Right lung (tissue), 10 donors: ENCODE measurements at places on chromosomes 3 and 15. TPM values are rescaled to one million over a fixed set of nuclear protein-coding genes. Genes with fewer than 3 reads are reported as not detected.

ESYT3 gene
- polyA plus RNA-seq: 36.3 TPM

PEX5L gene
- 0.43 TPM for polyA plus RNA-seq

LRRN1 gene
- polyA plus RNA-seq: 23.1 TPM

GOLGA8G gene
- polyA plus RNA-seq: 0.04 TPM

FAM3D gene
- 4.1 TPM for polyA plus RNA-seq

DNA sequence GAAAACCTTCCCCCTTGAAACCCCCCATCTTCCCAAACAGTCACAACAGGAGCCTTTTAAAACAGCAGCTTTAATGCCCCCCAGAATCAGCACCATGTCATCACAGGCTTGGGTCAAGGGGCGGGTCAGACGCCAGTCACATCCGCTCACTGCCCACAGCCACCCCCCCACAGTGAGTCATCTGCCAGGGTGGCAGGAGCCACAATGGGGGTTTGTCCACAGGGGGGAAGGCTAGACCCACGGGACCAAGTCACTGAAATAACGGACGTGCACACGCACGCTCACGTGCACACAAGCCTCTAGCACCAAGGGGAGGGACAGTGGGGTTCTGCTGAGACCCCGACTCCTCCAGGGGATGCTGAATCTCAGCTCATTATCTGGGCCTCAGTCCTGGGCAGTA lies 441 bp upstream of the UCN2 start:
- DNase-seq: no peak

- no peak for DNase-seq
Observed at GRCh38 chr3:90010341-90010740, 902.9 kb downstream of the EPHA3 start.

- no peak for DNase-seq
Observed at GRCh38 chr3:129077222-129077621, 16.6 kb downstream of the GP9 start.
